Activated naive CD4-positive, alpha-beta T cell treated with anti-CD3 and anti-CD28 coated beads for 36 hours (primary cell): ENCODE measurements at places on chromosomes 3 and 15.

GRCh38 chr3:124277144-124277890 is 285.4 kb upstream of the ROPN1 start:
- DNase-seq: no peak

DNA sequence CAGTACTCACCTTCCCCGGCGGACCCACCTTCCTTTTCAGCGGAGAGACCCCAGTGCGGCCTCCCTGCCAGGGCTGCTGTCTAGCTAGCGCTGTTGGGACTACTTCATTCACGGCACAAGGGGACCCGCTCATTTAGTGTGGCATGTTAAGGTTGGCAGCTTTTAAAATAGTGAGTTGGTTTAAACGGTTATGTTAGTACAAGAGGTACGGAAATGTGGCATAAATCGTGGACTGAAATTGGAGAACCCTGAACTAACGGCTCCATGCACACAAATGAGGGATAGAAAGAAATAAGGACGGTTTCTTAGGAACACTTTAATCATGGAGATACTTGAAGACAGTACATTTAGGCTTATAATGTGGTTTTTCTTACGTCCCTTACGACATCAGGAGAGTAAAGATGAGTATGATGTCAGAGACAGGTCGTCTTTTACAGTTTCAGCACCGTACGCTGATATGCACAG is 752 bp downstream of the CEP63 start:
- peak; percentile 34 for DNase-seq

DNA sequence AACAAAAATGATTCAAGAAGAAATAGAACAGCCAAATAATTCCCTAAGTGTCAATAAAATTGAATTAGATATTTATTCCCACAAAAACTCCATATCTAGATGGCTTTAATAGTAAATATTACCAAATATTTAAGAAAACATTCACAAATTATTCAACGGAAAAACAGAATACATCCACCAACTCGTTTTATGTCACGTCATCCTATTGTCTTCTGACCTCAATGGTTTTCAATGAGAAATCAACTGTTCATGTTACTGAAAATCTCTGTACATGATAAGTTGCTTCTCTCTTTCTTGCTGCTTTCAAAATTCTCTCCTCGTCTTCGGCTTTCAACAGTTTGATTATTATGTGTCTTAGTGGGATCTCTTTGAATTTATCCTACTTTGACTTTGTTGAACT is 17.1 kb upstream of the FBXL2 start:
- no peak for DNase-seq

DNA sequence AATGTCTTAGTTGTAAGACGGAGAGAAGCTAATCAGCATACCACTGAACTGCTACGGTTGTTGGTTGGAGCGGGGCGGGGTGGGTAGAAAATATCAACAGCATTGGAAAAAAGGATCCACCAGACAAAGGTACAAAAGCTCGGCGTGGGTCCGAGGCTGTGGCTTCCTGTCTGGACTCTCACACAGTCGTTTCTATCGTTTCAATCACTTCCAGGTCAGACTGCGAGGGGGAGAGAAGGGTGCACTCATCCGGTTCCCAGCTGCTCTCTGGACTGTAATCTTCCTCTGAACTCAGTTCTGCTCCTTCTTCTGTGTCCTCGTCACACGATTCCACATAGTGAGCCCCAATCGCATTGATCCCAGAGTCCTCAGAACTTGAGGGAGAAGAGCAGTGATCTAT is 70.0 kb downstream of the C3orf70 start:
- no peak for DNase-seq

GRCh38 chr15:82751308-82751707 is 41.6 kb upstream of the AP3B2 start:
- DNase-seq: no peak
